ENCODE measurements at places on chromosomes 7 and 10.

- DNase-seq = no peak
Observed at GRCh38 chr10:101021239-101021638, 9.7 kb downstream of the PDZD7 start.

DNA sequence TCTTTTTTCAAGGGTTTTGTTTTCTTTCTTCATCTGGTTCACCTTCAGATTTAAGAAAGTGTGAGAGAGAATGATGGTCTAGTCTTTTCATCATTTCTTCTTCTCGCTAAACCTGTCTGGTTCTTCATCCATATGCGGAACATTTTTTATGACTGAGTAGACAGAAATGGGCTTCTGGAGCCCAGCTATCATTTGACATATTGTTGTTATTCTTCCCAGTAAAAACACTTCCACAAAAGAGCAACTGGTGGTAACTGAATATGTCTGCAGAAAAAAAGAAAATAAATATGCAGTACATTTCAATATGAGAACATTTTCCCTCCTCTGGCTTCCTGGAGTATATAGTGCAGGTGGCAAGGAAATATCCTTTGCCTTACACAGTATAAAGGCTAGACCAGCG lies 209.5 kb downstream of the JCAD start:
- DNase-seq = no peak

DNA sequence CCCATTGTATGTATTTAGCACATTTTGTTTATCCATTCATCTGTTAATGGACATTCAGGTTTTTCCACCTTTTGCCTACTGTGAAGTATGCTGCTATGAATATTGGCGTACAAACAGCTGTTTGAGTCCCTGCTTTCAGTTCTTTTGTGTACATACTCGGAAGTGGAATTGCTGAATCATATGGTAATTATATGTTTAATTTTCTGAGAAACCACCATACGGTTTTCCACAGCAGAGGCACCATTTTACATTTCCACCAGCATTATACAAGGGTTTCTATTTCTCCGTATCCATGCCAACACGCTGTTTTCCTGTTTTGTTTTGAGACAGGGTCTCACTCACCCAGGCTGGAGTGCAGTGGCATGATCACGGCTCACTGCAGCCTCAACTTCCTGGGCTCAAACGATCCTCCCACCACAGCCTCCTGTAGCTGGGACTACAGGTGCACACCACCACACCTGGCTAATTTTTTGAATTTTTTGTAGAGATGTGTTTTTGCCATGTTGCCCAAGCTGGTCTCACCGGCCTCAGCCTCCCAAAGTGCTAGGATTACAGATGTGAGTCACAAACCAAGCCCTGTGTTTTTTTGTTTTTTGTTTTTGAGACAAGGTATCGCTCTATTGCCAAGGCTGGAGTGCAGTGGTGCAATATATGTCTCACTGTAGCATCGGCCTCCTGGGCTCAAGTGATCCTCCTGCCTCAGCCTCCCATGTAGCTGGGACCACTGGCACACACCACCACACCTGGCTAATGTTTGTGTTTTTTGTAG lies 22.1 kb upstream of the FBXW4 start:
- DNase-seq = no peak

DNA sequence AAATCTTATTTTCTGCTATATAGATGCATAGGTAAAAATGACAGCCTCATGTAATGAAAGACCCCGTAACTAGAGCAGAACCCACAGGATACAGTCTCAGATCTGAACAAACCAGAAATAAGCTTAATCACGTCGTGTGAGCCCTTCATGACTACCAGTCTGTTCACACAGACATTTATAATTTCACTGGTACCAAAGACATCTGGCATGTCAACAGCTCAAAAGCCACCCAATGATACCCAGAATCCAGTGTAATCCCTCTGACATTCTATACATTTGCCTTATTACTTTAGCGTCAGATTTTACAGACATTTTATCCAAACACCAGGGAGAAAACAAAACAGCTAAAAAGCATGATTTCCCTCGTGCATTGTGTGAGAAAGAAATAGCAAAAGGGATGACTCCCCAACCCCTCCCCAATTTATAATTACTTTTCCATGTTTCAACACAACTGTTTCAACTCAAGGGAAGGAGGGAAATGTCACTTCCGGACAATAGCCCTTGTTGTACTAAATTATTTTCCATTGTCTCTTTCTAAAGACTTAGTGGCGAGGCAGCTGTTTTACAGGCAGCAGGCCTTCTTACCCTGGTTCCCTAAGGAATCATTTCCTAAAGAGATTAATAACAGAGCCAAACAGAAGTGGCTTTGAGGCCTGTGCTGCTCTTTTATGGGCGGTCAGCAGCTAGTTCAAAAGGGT lies 33.2 kb downstream of the DOCK4 start:
- no peak for DNase-seq

GRCh38 chr7:44881610-44882009 lies 3.7 kb downstream of the PURB start:
- DNase-seq = peak; percentile 57

Data from AG04449 (cell line).